Stomach (tissue), 19 donors: ENCODE measurements at places on chromosomes 11 and 22. TPM values are rescaled to one million over a fixed set of nuclear protein-coding genes. Genes with fewer than 3 reads are reported as not detected.

The SMTNL1 gene
- total RNA-seq = not detected

The PTPRJ gene
- 50.9 TPM for total RNA-seq

The PHLDA2 gene
- 34.2 TPM for total RNA-seq

The SMIM35 gene
- total RNA-seq = not detected

The APOBEC3F gene
- total RNA-seq = 1.8 TPM

The KRTAP5-2 gene
- total RNA-seq = not detected

DNA sequence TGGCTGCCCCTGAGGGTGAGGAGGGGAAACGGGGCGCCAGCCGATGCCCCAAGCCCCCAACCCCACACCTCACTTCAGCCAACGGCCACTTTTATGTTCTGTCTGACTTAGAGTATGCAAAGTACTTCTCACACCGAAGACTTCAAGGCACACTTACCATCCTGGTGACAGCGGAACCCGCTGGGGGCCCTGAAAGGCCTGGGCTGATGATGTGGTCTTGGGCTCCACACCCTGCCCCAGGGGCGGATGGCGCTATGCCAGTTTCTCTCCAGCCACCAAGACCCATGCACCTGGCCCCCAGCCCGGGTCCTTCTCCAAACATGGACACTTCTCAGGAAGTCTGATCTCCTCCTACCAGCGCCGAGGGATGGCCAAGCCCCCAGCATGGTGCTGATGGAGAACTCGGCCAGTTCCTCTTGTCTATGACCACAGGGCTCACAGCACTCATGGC lies 175.4 kb downstream of the CTTN start:
- DNase-seq = no peak
- H3K27me3 ChIP-seq = no peaks in the 10 kb centered on the region
- no peaks in the 10 kb centered on the region for H3K36me3 ChIP-seq
- no peak overlapping the region for H3K27ac ChIP-seq
- H3K4me1 ChIP-seq = peaks cover 5% of the 10 kb centered on the region

GRCh38 chr11:78291503-78292108 lies 102.9 kb downstream of the USP35 start:
- H3K27ac ChIP-seq = peak overlapping the region; percentile 59
- H3K27me3 ChIP-seq = no peaks in the 10 kb centered on the region
- no peak for DNase-seq
- H3K4me3 ChIP-seq = no peak overlapping the region

- no peak overlapping the region for H3K27ac ChIP-seq
- H3K27me3 ChIP-seq = no peaks in the 10 kb centered on the region
- no peak overlapping the region for H3K4me3 ChIP-seq
- H3K36me3 ChIP-seq = peaks cover 38% of the 10 kb centered on the region
- H3K4me1 ChIP-seq = peaks cover 48% of the 10 kb centered on the region
Measured at GRCh38 chr22:37913233-37913721, 7.2 kb downstream of the MICALL1 start.

DNA sequence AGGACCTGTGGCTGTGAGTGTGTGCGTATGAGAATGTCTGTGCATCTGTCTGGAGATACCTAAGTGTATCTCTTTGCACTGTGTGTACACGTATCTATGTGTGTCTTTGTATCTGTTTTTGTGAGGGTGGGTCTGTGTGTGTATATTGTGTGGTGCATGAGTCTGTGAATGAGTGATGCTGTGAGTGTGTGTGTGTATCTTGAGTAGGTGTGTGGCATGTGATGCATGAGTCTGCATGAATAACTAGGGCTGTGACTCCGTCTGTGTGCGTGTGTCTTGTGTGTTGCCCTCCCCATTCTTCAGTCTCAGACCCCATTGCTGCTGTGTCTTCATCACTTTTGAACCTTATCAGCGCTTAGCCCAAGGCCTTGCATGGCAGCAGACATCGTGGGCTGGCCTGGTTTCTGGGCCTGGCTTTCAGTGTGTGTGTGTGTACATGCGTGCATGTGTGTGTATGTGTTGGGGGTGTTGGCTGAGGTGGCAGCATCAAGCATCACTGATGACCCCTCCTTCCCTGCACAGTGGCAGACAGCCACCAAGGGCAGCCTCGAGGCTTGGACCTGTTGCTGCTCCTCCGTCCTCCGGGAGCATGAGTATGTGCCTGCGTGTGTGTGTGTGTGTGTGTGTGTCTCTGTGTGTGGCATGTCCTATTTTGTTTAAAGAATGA lies 1.4 kb downstream of the SGSM1 start:
- H3K4me1 ChIP-seq = peaks cover 54% of the 10 kb centered on the region
- H3K27me3 ChIP-seq = no peaks in the 10 kb centered on the region
- H3K4me3 ChIP-seq = no peak overlapping the region
- no peak overlapping the region for H3K27ac ChIP-seq

DNA sequence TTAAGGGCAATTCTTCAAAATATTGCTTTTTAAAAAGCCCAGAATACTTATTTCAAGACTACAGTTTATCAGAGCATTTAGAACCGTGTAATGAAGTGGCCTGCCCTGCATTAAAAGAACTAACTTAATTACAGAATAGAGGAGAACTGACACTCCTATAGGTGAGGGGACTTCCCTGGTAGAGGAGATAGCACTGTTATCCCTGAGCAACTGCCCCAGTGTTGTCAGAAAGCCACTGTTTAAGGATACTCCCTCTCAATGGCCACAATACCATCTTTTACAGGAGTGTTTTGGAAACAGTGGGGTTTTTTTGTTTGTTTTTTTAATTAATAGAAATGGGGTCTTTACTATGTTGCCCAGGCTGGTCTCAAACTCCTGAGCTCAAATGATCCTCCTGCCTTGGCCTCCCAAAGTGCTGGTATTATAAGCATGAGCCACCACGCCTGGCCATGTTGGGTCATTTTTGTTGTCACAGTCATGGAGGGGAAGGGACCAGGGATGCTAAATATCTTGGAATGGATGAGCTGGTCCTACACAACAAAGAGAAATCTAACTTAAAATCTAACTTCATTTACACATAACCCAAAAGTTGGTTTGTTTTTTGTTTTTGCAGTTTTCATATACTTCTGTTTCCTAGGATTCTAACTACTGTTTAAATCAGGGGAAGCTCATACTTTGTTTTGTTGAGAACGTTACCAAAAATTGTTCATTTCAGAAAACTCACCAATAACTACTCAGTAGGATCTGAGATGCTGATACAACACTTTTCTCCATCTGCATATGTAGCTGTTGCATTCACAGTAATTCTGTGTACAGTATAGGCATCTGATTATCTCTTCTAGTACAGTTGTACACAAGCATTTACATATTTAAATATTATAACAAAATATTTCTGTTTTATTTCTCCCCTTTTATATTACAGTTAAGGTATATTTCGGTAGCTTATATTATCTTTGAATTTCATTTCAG lies 8.1 kb downstream of the RPL27A start:
- H3K27ac ChIP-seq = no peak overlapping the region
- peaks cover 37% of the 10 kb centered on the region for H3K4me1 ChIP-seq
- no peak overlapping the region for H3K4me3 ChIP-seq
- peaks cover 49% of the 10 kb centered on the region for H3K36me3 ChIP-seq
- no peaks in the 10 kb centered on the region for H3K27me3 ChIP-seq

DNA sequence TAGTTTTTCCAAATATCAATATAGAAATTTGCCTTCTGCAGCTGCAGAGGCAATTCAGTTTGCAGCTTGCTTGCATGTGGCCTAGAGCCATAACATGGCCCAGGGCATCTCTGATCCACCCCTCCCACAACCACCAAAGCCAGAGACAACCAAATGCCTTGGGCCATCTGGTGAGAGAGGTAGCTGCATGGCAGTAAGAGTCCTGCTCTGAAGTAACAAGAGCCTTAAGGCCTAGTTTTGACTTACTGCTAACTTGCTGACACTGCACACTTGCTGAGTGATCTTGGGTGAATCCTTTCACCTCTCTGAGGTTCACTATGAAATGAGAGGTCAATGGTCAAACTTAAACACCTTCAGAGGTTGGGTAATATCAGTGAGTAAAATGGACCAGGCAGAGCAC lies 4.9 kb upstream of the SPECC1L start:
- H3K4me1 ChIP-seq = no peaks in the 10 kb centered on the region
- DNase-seq = no peak
- H3K27me3 ChIP-seq = no peaks in the 10 kb centered on the region
- no peaks in the 10 kb centered on the region for H3K36me3 ChIP-seq
- no peak overlapping the region for H3K4me3 ChIP-seq

- H3K4me3 ChIP-seq = no peak overlapping the region
- no peak for DNase-seq
- H3K36me3 ChIP-seq = no peaks in the 10 kb centered on the region
Measured at GRCh38 chr11:934527-934926, 8.9 kb downstream of the AP2A2 start.

- H3K27ac ChIP-seq = peak overlapping the region; percentile 88
- peaks cover 61% of the 10 kb centered on the region for H3K4me1 ChIP-seq
- H3K27me3 ChIP-seq = no peaks in the 10 kb centered on the region
- no peak for DNase-seq
- no peak overlapping the region for H3K4me3 ChIP-seq
- peaks cover 74% of the 10 kb centered on the region for H3K36me3 ChIP-seq
Measured at GRCh38 chr22:29798801-29799200, 31.6 kb downstream of the UQCR10 start.

- H3K4me1 ChIP-seq = no peaks in the 10 kb centered on the region
- no peaks in the 10 kb centered on the region for H3K36me3 ChIP-seq
- H3K27ac ChIP-seq = no peak overlapping the region
- DNase-seq = no peak
Measured at GRCh38 chr11:107243929-107244328, 213.7 kb downstream of the CWF19L2 start.

- peaks cover 38% of the 10 kb centered on the region for H3K4me1 ChIP-seq
- no peak overlapping the region for H3K27ac ChIP-seq
- no peaks in the 10 kb centered on the region for H3K36me3 ChIP-seq
Measured at GRCh38 chr11:124863137-124863825, 2.0 kb upstream of the ROBO3 start.

- H3K4me3 ChIP-seq = no peak overlapping the region
- H3K36me3 ChIP-seq = peaks cover 12% of the 10 kb centered on the region
- no peaks in the 10 kb centered on the region for H3K27me3 ChIP-seq
- peak; percentile 23 for DNase-seq
- H3K27ac ChIP-seq = no peak overlapping the region
Measured at GRCh38 chr22:24442352-24442744, 14.9 kb downstream of the ADORA2A start.

DNA sequence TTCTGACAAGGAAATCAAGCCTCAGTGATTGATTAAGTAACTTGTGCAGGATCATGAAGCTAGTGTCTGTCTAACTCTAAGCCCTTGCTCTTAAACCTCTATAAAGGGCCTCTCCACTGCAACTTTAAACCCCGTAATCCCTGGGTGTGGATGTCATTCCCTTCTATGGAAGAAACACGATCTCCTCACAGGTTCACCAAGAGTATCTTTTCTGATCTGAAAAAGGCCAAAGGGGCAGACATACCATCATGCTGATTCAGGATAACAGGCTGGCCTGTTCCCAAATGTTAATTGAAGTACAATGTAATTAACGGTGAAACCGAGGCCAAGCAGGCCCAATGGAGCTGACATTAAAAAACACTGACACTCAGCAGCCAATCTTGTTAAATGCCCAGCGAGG lies 17.1 kb downstream of the TTC12 start:
- no peak for DNase-seq
- no peak overlapping the region for H3K27ac ChIP-seq
- H3K36me3 ChIP-seq = peaks cover 100% of the 10 kb centered on the region
- H3K4me1 ChIP-seq = no peaks in the 10 kb centered on the region

- no peaks in the 10 kb centered on the region for H3K4me1 ChIP-seq
- H3K4me3 ChIP-seq = no peak overlapping the region
- H3K27ac ChIP-seq = no peak overlapping the region
- H3K27me3 ChIP-seq = no peaks in the 10 kb centered on the region
- no peak for DNase-seq
- no peaks in the 10 kb centered on the region for H3K36me3 ChIP-seq
Measured at GRCh38 chr11:95330302-95330701, 99.3 kb upstream of the SESN3 start.

- peaks cover 14% of the 10 kb centered on the region for H3K4me1 ChIP-seq
- H3K36me3 ChIP-seq = peaks cover 4% of the 10 kb centered on the region
Measured at GRCh38 chr11:83278351-83278750, 7.8 kb downstream of the CCDC90B start.

DNA sequence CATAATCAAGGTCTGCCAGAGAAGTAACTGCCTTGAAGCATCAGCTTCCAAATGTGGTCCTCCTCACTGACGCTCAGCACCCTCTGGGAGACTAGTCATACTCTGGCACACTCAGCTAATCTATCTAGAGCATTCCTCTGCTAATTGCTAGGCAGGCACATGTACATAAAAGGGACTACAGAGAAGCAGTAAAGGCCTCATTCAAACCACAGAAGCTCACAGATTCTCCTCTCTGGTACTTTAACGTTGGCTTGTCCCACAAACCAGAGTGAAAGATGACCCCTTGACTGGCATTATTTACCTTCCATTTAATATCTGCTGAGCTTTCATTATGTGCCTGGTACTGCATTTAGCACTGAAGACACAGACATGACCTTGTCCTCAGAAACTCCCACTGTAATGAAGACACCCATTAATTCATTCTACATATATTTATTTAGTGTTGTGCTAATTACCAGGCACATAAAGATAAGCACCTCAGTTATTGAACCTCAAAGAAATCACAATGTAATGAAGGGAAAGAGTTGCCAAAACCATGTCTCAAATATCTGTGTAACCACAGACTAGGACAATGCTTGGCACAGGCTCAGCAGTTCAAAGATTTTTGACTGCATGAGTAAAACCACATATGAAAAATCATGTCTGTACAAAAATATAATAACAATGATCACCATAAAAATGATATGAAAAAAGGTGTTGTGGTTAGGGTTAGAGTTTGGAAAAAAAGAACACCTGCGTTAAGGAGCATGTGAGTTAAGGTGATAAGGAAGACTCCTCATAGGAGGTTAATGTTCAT lies 550.4 kb downstream of the DLG2 start:
- no peaks in the 10 kb centered on the region for H3K36me3 ChIP-seq
- no peaks in the 10 kb centered on the region for H3K27me3 ChIP-seq
- no peaks in the 10 kb centered on the region for H3K4me1 ChIP-seq
- H3K27ac ChIP-seq = no peak overlapping the region
- peak; percentile 4 for DNase-seq

- peaks cover 10% of the 10 kb centered on the region for H3K4me1 ChIP-seq
- no peak overlapping the region for H3K27ac ChIP-seq
- H3K27me3 ChIP-seq = no peaks in the 10 kb centered on the region
- H3K36me3 ChIP-seq = no peaks in the 10 kb centered on the region
- no peak overlapping the region for H3K4me3 ChIP-seq
Measured at GRCh38 chr11:35334385-35335090, 84.8 kb downstream of the SLC1A2 start.

- H3K27ac ChIP-seq = no peak overlapping the region
- H3K4me3 ChIP-seq = no peak overlapping the region
- DNase-seq = no peak
- peaks cover 5% of the 10 kb centered on the region for H3K4me1 ChIP-seq
- H3K36me3 ChIP-seq = no peaks in the 10 kb centered on the region
Measured at GRCh38 chr11:296171-297050, 2.9 kb downstream of the IFITM5 start.
